ENCODE measurements at places on chromosomes 7 and 10.

- DNase-seq, result no peak
These were observed 143.6 kb downstream of the LRRC4 start for GRCh38 chr7:127887631-127888030.

DNA sequence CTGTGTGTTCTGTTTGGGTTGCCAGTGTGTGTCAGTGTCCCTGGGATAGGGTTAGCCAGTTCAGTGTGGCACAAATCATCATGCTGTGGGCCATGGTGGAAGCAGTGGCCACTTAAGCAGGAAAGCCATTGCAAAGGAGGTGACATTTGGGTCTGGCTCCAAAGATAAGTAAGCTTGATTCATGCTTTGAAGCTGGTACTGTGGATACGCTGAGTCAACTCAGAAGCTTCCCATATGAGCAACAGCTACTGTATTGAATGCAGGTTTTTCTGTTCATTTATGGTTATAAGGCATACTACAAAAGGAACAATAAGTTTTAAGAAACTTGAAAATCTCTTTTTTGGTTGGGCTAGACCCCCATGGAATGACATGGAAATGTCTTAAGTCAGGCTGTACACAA lies 143.1 kb downstream of the BMPER start:
- DNase-seq, result no peak

- no peak for DNase-seq
These were observed 133.8 kb downstream of the CNOT4 start for GRCh38 chr7:135375908-135376699.

DNA sequence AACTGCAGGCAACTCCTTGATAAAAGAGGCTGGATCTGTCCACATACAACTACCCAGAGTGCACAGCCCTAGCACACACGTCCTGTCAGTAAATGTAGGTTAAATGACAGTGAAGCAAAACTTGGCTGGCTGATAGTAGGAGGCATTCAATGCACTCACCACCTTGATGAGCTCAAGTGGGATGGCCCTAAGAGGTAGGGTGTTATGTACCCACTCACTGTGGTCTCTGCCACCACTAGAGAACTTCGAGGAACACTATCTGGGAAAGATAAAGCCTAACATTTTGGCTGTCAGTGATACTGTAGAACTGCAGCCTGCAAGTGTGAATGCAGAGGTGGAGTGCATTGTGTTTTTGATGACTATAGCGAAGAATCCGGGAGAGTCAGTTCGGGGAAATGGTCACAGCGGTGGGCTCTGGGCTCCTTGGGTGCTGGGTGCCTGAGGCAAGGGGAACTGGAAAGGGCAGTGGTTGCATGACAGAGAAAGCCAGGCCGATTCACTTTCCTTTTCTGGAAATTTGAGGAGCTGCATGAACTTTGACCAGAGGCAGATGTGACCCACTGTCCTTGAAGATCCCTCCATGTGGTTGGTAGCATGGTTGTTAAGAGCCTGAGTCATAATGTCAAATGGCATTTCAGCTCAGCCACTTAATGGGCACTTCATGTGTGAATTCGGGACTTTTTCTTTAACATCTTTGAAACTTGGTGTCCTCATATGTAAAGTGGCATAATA lies 93.1 kb upstream of the ZPBP start:
- no peak for DNase-seq

GRCh38 chr10:121975295-121976086 lies 474 bp upstream of the NSMCE4A start:
- no peak for DNase-seq

DNA sequence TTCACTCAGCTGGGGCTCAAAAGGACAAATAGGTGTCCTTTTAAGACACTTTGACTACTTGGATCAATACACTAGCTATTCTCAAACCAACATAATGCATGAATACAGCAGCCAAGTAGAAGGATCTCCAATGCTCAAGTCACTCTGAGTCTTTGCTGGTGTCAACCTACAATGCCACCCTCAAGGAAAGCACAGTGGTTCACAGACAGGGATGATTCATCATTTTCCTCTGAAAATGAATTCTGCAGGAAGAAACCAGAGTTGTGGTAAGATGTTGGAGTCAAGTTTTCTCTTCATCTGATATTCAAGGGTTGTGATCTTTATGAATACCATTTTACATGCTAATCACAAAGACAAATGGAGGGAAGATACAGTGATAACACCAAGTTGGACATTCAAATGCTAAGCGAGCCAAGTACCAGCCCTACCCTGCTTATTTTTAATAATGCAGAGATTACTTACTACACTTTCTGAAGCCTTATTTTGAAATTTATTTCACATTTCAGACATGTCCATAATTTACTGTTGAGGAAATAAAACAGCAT lies 143.1 kb upstream of the FGFR2 start:
- DNase-seq, result no peak

DNA sequence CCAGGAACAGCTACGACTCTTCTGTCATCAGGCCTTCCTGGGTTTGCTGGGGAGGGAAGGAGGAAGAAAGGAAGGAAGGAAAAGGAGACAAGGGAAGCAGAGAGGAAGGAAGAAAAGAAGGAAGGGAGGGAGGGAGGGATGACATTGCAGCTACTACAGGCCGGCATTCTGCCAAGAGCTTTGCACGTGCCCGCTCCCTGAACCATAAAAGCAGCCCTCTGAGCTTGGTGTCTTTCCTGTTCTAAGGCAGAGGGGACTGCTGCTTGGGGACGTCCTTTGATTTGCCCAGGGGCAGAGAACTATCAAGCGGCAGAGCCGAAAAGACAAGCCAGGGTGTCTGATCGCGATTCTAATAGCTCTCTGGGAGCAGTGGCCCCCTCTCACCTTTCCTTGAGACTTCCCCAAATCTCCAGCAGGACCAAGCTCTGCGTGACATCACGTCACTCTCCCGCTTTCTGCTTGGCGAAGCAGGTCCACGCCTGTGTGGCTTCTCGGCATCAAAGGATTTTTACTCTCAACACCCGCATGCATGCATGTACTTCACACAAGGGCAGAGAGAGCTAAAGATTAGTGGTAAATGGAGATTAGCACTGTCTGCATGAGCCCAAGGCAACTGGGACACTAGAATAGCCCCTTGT lies 167.8 kb upstream of the AUTS2 start:
- DNase-seq, result no peak

DNA sequence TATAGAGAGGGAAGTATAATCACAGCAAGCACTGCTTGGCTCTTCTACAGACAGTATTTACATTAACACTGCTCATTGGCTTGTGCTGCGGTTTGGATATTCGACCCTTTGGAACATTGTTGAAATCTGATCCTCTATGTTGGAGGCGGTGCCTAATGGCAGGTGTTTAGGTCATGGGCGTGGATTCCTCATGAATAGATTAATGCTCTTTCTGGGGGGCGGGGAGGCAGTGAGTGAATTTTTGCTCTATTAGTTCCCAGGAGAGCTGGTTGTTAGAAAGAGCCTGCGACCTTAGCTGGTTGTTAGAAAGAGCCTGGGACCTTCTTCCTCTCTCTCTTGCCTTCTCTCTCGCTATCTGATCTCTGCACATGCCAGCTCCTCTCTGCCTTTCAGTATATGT lies 77.3 kb upstream of the SVIL start:
- DNase-seq, result no peak

DNA sequence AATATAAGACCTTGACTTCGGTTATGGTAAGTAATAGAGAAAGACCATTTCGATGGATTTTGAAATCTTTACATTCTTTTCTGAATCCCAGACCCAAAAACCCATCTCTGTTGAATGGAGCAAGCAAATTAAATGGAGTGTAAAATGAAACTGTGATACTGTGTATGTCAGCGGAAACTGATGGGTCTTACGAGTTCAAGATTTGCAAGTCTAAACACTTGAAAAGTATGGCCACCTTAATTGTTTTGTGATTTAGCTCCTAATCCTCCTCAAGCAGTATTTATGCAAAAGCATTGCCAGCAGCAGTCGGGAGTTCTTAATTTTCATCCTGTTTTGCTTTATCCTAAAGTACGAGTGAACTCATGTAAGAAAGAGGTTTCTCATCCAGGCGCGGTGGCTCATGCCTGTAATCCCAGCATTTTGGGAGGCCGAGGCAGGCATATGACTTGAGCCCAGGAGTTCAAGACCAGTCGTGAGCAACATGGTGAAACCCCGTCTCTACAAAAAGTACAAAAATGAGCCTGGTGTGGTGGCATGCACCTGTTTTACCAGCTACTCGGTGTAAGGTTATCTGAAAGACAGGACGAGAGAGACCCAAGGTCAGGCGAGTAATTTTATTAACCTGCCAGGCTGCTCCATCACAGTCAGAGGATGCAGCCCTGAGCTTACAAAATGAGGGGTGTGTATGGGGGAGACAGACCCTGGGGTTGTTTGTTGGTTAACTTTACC lies 5.8 kb upstream of the DHTKD1 start:
- DNase-seq, result no peak

GRCh38 chr7:148901178-148901577 lies 17.1 kb upstream of the EZH2 start:
- no peak for DNase-seq

DNA sequence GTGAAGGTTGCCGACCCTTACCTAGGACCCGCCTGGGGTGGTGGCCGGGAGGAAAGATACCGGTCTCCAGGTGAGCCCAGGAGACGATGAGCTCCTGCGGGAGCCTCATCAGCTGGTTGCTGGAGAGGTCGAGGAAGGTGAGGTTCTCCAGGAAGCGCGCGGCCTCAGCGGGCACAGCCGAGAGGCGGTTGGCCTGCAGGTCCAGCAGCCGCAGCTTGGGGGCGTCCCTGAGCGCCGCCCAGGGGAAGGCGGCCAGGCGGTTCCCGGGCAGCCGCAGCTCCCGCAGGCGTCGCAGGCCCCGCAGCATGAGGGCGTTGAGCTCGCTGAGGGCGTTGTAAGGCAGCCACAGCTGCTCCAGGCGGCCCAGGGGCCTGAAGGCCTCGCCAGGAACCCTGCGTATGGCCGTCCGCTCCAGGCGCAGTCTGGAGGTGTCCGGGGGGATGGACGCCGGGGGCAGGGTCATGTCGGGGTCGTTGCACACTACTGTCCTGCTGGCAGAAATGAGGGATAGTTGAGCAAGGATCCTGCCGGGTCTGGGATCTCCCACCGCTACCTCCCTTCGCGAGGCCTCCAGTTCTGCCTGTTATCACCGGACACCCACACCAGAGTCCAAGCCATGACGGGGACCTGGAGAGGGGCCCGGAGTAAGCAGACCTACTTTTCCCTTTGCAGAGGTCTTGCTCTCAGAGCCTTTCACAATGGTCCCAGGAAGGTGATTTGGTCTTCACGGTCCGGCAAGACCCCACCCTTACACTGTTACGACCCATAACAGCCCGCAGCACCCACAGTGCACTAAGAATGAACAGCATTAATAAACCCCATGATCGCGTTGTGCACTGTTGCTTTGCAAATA lies 3.9 kb downstream of the LRIT1 start:
- no peak for DNase-seq

GRCh38 chr10:71143170-71143569 lies 69.2 kb upstream of the UNC5B start:
- DNase-seq, result no peak

DNA sequence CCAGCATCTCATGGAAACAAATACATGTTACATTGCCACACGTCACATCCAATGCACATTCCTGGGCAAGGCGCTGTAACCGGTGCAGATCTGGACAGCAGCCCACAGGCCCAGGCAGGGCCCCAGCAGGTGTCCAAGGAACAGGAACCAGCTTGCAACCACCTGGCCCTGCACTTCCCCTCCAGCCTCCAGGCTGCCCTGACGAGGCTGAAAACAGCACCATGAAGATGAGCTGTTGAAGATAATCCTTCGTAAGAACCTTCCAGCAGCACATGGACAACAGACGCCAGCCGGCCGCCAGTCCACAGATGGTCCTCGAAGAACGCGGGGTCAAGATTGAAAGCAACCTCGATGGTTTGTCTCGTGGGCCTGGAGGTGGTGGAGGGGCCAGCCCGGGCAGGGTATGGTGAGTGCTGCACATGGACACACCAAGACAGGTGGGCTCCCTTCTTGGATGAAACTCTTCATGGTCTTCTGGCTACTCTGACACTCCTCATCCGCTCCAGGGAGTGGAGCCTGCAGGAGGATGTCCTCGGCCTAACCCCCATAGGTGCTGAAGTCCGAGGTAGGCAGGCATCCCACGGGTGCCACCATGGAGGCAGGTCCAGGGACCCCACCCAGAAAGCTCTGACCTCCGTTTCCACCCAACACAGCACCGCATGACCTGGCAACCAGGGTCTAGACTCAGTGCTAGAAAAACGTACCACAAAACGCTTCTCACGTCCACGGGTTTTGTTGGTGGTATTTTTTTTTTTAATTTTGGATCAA lies 22.9 kb downstream of the PDGFA start:
- no peak for DNase-seq

DNA sequence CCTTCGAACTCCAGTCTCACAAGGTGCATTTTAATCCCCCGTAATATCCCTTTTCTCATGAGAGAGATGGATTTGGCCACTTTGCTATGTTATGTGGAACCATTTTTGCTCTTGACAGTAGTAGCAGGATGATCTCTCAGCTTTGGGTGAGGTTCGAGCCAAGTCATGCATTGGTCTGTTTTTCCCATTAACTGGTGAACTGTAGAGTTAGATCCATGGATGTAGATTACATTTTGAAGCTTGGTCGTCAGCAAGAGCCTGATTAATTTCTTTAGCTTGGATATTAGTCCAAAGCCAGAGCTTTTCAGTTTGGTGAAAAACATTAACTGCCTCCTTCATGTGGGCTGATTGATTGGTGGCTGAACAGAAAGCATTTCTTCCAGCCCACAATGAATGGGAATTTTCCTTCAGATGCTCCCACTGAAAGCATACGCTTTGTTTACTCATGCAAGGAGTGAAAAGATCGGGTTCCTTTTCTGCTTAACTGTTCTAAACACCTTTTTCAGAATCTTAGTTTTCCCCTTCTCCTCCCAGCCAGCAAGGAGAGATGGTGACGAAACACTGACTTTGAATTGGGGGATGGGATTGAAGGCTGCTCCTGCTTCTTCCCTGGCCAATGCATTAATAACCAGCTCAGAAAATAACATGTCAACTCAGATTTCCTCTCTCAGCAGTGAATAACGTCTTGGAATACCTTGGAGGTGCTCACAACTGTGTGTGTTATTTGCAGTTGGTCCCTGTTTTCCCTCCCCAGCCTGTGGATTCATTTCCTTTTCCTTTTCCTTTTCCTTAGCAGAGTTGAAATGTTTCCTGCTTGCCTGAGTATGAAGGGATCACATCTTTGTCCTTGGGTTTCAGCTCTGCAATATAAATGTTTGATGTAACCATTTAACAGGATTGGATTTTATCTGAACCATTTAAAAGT lies 351.8 kb upstream of the FZD8 start:
- no peak for DNase-seq

Measured in effector memory CD4-positive, alpha-beta T cell (primary cell).